ENCODE measurements at places on chromosomes 11 and 22. TPM values are rescaled to one million over a fixed set of nuclear protein-coding genes. Genes with fewer than 3 reads are reported as not detected.

DNA sequence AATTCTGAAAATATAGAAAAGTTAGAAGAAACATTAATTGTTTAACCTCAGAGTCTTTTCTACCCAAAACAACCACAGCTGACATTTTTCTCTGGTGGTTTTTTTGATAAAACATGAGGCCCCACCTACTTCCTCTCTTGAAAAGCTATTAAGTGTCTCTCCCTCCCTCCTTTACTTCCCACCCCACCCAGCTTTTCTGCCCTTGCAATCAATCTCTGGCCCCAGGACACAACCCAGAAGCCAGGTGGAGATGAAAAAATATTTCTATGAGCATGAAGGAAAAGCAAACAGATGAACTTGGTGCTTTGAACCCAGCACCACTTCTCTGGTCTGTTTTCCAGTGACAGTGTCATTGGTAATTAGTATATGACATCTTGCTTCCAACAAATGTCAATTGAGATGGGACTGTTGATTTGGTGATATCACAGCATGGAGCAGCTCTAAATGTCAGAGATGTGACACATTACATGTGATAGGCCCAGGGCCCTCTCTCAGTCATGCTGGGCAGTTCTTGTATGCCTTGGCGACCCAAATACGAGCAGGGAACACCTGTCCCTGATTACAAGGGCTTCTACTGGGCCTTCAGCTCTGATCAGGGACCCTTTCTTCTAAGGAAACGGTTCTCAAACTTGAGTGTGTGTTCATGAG, 23.9 kb upstream of the TMPRSS13 start:
- no peak overlapping the region for H3K27ac ChIP-seq
- no peaks in the 10 kb centered on the region for H3K27me3 ChIP-seq
- H3K4me1 ChIP-seq, result no peaks in the 10 kb centered on the region
- H3K36me3 ChIP-seq, result no peaks in the 10 kb centered on the region
- no peak overlapping the region for H3K4me3 ChIP-seq

DNA sequence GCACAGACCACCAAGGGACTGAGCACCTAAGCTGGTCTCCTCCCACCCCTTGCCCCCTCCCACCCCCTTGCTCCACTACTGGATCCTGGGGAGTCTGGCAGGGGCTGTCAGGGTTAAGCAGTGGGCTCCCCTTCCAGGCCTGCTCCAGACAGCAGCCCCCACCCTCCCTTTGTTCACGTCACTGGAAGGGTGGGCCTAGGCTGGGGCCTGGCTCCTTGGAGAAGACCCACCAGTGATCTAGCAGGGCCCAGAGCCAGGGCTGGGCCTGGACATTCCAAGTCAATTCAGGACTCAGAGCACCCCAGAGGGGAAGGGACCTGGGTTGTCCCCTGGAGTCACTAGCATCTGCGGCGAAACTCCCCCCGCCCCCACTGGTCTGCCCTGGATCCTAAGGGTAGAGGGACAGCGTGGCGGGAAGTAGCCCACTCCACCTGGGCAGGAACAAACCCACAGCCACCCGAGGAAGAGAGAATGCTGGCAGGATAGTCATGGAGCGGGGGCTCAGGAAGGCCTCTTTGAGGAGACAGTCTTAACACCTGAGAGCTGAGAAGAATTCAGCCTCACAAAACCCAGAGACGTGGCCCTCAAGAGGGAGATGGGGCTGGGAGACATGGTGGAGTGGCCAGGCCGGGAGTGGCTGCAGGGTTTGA, 45.8 kb downstream of the IGLL1 start:
- peaks cover 25% of the 10 kb centered on the region for H3K27me3 ChIP-seq
- H3K27ac ChIP-seq, result no peak overlapping the region
- H3K36me3 ChIP-seq, result no peaks in the 10 kb centered on the region
- H3K4me1 ChIP-seq, result peaks cover 46% of the 10 kb centered on the region

Gene CCS
- total RNA-seq, result 76.1 TPM

Gene KRTAP5-10
- not detected for total RNA-seq

Gene NELL1
- total RNA-seq, result 0.15 TPM
